ENCODE measurements at places on chromosomes 4 and X. TPM values are rescaled to one million over a fixed set of nuclear protein-coding genes. Genes with fewer than 3 reads are reported as not detected.

DNA sequence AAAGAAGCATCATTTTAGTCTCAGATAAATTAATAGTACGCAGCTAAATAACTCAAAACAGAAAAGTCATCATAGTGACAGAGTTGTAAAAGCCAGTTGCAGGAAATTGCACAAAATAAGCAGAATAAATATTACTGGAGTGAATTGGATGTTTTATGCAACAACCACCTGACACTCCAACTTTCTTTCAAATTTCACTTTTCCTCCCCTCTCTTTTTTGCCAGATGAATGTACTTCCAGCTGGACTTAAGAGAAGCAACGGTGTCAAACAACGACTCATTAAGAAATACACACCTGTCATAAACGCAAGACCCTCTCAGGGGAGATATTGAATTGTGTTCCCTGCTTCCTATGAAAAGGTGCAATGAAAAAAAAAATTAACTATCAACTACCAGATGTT lies 120.2 kb upstream of the HCCS start:
- DNase-seq, result no peak

GRCh38 chr4:19531906-19532848 lies 719.5 kb upstream of the SLIT2 start:
- no peak for DNase-seq

- DNase-seq, result no peak
Measured at GRCh38 chr4:27101126-27101525, 240.5 kb downstream of the STIM2 start.

DNA sequence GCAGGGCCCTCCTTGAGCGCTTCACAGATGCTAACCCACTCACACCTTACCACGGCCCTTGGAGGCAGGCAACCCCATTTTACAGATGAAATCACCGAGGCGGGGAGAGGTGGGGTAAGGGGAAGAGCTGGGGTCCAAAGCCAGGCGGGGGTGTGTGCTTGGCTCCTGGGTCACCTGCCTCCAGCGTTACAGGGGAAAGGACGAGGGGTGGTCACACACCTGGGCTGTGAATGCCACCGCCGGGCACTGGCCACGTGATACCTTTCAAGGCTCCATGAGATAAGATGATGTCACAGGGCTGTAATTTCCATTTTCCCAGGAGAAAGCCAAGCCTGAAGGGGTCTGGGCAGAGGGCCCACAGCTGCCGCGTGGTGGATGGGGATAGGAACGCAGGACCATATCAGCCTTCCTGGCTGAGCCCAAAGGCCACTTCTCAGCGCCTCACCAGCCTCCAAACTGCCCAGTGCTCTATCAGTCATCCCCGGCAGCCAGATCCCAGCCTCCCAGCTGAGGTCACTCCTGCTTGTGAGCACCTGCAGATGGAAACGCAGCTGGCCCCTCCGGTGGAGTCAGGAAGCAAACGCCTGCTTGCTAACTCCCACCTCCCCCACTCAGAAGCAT lies 62.4 kb upstream of the CRMP1 start:
- no peak for DNase-seq

DNA sequence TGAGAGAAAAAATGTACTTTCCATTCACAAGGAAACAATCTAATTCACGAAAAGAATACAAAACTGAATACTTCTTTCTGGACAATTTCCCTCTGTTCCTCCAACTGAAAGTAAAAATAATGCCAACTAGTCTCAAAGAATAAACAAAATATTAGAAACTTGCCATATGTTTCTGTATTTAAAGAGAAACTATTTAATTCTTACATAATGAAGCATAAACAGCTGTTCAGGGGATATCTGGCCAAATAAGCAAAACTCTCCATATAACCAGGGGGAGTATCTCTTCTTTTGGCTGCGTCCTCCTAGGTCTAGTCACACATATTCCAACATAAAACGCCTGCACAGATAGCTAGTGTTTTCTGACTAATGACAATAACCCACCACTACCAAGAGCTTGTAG lies 805 bp downstream of the GATB start:
- no peak for DNase-seq

GRCh38 chrX:147376601-147377422 lies 534.9 kb upstream of the FMR1 start:
- DNase-seq, result no peak

GRCh38 chr4:69642961-69643360 lies 3.5 kb upstream of the UGT2A2 start:
- DNase-seq, result no peak

DNA sequence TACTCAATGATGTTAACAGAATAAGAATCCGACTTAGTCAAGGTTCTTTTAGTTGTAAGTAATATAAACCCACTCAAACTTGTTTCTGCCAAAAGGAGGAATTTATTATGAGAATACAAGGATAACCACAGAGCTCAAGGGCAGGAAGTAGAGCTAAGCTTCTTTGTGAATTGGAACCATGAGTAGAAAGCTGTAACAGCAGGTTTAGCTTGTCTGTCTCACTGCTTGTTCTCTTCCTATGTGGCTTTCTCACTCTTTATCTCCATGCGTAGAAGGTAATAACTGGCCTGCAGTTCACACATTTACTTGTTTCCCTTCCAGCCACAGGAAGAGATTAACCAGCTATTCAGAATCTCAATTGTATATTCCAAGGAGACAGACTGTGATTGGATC lies 378.3 kb downstream of the PPP1R2C start:
- no peak for DNase-seq

DNA sequence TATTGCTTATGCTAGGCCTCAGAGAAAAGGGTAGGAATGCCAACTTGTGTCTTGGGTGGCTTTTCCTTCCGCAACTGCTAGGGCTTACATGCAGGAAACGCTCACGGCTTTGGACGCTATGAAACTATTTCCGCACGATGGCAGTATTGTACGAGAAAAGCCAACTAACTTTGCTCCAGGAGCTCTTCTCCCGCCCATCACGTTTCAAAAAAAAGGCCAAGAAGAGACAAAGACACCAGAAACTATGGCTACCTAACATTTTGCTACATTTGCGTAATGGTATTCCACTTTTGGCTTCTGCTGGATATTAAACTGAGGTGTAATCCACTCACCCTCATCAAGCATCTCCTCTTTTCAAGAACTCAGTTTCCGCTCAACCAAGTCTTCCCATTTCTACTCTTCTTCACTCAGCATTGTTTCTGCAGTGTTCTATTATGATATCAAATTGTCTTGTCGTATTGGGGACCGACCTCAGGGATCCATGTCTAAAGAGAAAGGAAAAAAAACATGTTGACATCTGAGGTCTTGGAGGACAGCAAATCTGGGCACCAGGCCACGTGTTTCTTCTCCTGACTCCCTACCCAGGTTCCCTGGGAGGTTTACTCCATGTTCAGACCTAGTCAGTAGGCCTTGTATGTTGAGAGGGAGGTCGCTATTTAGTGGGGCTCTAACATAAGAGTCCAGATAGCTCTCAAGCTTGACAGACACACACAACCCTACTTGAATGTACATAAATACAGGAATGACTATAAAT lies 239.4 kb upstream of the STK26 start:
- no peak for DNase-seq

DNA sequence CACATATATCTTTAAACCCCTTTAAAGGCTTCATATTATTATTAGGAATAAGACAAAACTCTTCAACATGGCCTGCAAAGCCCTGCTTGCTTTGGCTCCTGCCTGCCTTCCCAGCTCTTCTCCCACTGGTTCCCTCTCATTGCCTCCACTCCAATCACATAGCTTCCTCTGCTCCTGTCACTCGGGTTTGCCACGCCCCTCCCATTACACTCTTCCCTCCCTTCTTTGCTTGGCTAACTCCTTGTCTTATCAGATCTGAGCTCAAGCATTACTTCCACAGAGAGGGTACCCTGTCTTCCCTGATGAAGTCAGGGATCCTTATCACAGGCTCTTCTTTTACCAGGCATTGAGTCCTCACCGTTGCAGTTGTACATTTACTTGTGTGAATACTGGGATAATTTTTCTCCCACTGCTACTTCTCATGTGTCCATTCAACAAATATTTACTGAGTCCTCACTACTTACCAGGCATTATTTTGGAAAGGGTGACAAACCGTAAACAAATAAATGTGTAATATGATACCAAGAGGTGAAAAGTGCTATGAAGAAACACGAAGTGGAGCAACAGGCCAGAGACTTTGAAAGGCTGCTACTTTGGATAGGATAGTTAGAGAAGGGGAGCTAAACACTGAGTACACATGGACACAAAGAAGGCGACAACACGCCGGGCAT lies 3.2 kb upstream of the VGLL1 start:
- no peak for DNase-seq

DNA sequence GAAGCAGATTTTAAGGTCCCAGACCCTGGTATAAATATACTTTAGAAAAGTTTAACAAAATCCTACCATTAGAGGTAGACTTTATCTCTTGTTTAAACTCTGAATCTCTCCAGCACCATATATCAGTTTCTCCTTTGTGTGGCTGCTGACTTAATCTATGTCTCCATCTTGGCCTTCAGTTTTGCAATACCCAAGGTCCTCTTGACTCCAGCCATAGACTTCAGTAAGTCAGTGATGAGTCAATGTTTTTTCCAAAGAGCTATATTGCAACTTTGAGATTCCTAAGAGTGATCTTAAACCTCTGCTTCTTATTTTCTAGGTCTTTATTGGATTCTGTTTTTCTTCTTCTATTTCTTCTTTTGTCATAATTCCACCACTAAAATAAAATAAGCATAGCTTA lies 50.8 kb upstream of the ADGRL3 start:
- no peak for DNase-seq

GRCh38 chrX:14351611-14352303 lies 177.6 kb upstream of the GLRA2 start:
- DNase-seq, result no peak

GRCh38 chrX:51862920-51863319 lies 30.5 kb upstream of the MAGED1 start:
- DNase-seq, result no peak

GRCh38 chr4:165600959-165601683 lies 222.3 kb downstream of the CPE start:
- DNase-seq, result no peak

- DNase-seq, result no peak
Measured at GRCh38 chrX:37420756-37421155, 71.6 kb downstream of the PRRG1 start.

The OTOP1 gene
- not detected for polyA plus RNA-seq

The USP17L26 gene
- polyA plus RNA-seq, result not detected

The TMEM154 gene
- polyA plus RNA-seq, result 1.4 TPM

The EDA gene
- 6.6 TPM for polyA plus RNA-seq

The PRDX4 gene
- polyA plus RNA-seq, result 108 TPM

The RRH gene
- 0.46 TPM for polyA plus RNA-seq

The GPRIN3 gene
- 7.5 TPM for polyA plus RNA-seq

The ODAM gene
- polyA plus RNA-seq, result 0.65 TPM

The MAGED4B gene
- 83.0 TPM for polyA plus RNA-seq

The GPM6B gene
- 25.1 TPM for polyA plus RNA-seq

The NPY2R gene
- 0.65 TPM for polyA plus RNA-seq

The GCNA gene
- polyA plus RNA-seq, result 2.0 TPM
